ENCODE measurements at places on chromosomes 1 and 21.
A peak's percentile ranks its signal among the peaks of the same experiment; 100 is the strongest.

GRCh38 chr1:204879351-204879750 lies 8.7 kb downstream of the NFASC start:
- no peak for DNase-seq

DNA sequence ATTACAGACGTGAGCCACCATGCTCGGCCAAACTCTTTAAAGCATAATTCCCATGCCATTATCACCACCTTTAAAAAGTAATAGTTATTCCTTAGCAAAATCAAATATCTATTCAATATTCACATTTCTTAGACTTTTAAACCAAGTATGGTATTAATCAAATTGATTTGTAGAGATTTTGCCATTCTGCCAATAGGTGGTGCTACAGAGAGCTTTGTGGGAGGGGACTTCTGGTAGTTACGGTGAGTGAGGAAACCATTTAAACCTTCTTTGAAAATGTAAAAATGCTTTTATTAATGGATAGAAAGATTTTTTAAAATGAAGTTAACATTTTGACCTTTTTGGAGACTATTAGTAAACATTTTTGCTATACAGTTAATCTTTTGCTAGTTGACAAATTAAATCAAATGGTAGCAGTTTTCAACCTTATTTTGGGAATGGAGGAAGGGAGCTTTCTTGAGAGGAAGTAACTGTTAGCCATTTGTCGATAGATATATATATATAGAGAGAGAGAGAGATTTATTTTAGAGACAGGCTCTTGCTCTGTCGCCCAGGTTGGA lies 19.3 kb downstream of the IARS2 start:
- peak; percentile 35 for DNase-seq

- no peak for DNase-seq
These were observed 11.7 kb downstream of the SOD1 start for GRCh38 chr21:31671146-31671716.

GRCh38 chr1:57036641-57037579 lies 71.1 kb upstream of the C8B start:
- peak; percentile 18 for DNase-seq

DNA sequence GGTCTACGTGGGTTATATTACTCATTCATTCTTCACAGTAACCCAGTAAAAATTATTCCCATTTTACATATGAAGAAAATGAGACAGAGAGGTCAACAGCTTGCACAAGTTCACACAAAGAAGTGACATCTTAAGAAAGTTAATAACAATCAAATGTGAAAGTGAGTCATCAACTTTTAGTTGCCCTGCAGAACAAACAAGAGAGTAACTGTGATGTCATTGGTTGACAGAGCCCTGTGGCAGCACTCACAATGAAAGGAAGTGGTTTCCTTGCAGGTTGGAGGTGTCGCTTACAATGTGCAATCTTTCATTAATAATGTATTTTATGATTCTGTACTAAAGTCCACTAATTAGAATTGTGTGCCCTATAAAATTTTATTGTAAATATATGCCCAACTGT lies 369.6 kb downstream of the RYR2 start:
- DNase-seq = no peak

Measured in GM03348 (cell line).